T-cell (primary cell): ENCODE measurements at places on chromosomes 16 and 17. TPM values are rescaled to one million over a fixed set of nuclear protein-coding genes. Genes with fewer than 3 reads are reported as not detected.

The B4GALNT2 gene
- total RNA-seq: not detected

The NPIPB6 gene
- 0.70 TPM for total RNA-seq

DNA sequence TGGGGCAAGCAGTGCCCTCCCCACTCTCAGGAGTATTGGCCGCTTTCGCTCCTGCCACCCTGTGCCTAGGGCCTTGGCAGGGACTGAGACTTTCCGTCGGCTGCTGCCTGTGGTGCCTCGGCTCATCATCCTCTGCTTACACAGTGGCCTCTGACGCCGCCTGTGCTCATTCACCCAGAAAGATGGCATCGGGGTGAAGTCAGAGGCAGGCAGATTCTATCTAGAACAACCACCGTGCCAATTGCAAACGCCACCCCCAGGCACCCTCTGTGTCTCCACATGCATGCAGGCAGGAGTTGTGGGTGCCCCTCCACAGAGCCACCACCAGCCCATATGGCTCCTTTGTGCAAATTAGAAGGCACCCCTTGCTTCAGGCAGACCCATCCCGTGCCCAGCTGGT is 154.2 kb upstream of the GSE1 start:
- H3K27ac ChIP-seq: no peak overlapping the region
- peaks cover 18% of the 10 kb centered on the region for H3K4me1 ChIP-seq
- H3K36me3 ChIP-seq: no peaks in the 10 kb centered on the region
- H3K27me3 ChIP-seq: no peaks in the 10 kb centered on the region
- H3K4me3 ChIP-seq: no peak overlapping the region

The SF3B3 gene
- total RNA-seq: 280 TPM

The DPEP3 gene
- 1.5 TPM for total RNA-seq

DNA sequence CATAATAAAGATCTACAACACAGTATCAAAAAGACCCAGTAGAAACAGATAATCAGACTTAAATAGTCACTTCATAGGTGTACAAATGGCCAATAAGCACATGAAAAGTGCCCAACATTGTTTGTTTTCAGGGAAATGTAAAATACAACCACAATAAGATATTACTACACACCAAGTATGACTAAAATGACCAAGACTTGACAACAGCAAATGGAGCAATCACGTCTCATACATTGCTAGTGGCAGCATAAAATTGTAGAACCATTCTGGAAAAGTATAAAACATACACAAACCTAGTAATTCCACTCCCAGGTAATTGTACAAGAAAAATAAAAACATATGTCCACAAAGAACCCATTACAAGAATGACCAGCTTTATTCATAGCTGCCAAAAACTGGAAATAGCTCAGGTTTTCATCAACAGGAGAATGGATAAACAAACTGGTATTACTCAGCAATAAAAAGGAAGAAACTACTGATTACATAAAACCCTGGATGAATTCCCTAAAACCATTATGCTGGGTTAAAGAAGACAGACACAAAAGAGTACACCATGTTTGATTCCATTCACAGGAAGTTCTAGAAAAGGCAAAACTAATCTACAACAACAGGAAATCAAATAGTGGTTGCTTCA is 85.6 kb downstream of the TTC19 start:
- no peak overlapping the region for H3K4me3 ChIP-seq
- H3K27me3 ChIP-seq: no peaks in the 10 kb centered on the region
- H3K36me3 ChIP-seq: peaks cover 18% of the 10 kb centered on the region
- no peaks in the 10 kb centered on the region for H3K4me1 ChIP-seq

The KRTAP3-1 gene
- not detected for total RNA-seq

DNA sequence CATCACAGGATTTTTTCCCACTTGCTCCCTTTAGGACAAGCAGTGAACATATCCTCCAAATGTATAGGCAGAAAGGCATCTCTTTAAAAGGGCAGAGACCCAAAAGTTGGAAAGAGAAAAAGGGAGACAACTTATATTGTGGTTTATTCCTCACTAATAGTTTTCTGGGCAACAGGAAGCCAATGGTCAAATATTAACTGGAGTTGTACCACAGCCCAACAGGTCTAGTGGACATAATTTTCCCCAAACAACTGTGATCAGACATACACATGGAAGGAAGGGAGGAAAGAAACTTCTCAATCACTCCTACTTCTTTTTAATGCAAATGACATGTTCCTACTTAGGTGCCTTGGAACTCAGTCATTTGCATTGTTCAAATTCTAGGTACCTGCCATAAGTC is 78.4 kb downstream of the SOX9 start:
- H3K4me3 ChIP-seq: no peak overlapping the region
- no peaks in the 10 kb centered on the region for H3K36me3 ChIP-seq
- H3K4me1 ChIP-seq: no peaks in the 10 kb centered on the region
- H3K27me3 ChIP-seq: no peaks in the 10 kb centered on the region
- no peak for DNase-seq
- H3K27ac ChIP-seq: no peak overlapping the region
